Stimulated activated CD4-positive, alpha-beta T cell treated with anti-CD3 and anti-CD28 coated beads, Interleukin-1b, Interleukin-23, amount 100 ng/mL, for 1 hour (primary cell): ENCODE measurements at places on chromosomes 12 and 14.

- DNase-seq = no peak
These were observed 78.1 kb downstream of the C14orf132 start for GRCh38 chr14:96117101-96117897.

DNA sequence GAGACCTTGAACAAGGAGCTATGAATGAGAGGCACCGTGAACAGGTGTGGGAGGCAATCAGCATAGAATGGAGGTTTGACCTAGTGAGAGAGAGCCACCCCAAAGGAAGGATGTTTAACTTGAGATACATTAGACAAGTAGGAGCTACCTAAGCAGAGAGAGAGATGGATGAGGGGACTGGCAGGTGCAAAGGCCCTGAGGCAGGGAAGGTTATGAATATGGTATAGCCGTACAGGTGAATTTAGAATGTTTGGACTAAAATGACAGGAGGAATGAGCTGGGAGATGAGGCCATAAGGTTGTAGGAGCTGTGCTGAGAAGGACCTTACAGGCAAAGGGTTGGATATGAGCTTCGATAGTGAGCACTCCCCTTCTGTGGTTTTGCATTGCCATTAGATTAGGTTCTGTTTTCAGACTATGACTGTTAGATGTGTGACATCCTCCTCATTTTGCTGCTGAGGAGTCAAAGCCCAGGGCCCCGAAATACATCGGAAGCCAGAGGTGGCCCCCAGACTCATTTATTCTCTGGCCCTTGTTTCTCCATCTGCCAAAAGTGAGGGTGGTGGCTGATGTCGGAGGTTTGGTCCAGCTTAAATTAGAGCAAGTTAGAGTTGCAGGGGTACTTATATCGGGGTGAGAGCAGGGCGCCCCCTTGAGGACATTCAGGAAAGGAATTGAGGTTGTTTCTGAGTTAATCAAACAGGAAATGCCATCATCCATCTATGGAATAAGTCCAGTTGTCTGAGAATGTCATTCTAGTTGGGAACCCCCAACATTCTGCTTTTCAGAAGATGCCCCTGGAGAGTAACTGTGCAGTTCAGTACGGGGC, 29.4 kb downstream of the SLC24A4 start:
- DNase-seq = no peak

DNA sequence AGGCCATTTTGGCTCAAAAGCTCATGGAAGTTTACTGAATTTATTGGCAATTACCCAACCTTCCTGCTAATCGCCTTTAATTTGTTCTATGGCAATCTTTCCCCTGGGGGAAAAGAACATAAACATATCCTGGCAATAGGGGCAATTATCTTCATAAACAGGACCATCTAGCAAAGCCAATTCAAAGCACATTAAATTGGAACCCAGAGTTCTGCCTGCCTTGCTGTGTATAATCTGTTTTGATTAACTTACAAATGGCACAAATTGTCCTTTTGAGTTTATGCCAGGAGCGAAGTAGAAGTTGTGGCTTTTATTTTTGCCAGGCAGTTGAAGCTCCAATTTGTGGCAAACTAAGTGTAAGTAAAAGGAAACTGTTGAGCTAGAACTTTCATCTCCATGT, 68.6 kb downstream of the C12orf50 start:
- DNase-seq = no peak

DNA sequence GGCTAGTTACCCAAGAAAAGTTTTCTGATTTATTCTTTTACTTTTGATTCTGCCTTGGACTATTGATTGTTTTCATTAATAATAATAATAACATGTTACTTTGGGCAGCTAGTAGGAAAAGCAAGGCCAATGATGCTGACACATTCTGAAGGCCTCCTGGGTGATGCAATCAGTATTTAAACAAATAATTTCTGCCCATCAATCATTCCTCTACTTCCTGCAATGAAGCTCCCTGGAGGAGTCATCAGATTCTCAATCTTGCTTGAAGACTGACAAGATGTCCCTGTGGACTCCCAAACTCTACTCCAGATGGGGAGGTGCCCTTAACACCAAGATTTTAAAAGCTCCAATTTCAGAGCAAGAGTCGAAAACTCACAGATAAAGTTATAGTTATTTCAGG, at the start of gene SPX:
Gene SPX (plus strand): TSS at position 244 of the 400 bp plus-strand sequence. CDS start 177 bp downstream, outside the sequence.
- DNase-seq = no peak

DNA sequence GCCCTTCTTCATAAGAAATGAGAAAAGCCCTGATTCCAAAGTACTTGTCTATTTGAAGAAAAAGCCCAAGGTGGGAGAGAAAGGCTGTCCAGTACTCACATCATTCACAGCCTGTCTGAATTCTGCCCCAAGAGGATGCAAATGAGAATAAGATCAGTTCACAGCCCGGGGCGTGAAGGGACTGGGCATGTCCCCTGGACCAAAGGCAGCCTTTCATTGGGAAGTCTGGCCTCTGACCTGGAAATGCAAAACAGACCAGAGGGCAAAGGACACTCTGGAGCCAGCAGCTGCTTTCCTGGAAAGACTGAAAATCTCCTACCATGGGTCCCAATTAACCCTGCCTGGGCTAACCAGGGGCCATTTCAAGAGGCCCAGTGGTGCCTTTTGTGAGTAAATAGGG, 191.2 kb upstream of the PELI2 start:
- no peak for DNase-seq

- DNase-seq = no peak
These were observed 39.5 kb upstream of the NT5DC3 start for GRCh38 chr12:103880299-103881142.

- DNase-seq = no peak
These were observed 28.7 kb upstream of the CCND2 start for GRCh38 chr12:4244868-4245267.

GRCh38 chr14:74140374-74140850, 55.7 kb downstream of the LIN52 start:
- DNase-seq = no peak

DNA sequence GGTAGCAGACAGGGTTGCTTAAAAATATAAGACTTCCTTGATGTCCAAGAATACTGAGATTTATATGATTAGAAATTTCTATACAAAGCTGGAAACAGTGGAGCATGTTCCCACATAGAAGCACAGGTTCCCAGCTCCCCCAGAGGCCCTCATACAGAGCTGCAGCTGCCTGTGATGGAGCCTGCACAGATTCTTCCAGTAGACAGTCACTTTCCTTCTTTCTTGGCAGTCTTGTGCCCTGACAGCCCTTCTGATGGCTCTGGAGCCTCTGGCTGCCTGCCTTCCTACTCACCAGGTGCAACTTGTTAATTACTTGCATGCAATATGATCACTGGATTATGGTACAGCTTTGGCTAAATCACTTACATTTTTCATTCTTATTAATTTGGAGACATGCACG, 44.4 kb downstream of the BICD1 start:
- no peak for DNase-seq

GRCh38 chr14:100033347-100034075, 31.7 kb upstream of the EVL start:
- DNase-seq = no peak

- DNase-seq = no peak
These were observed 1.1 kb downstream of the LGALS3 start for GRCh38 chr14:55130196-55130550.

- DNase-seq = no peak
These were observed 7.1 kb downstream of the SCNN1A start for GRCh38 chr12:6367969-6368892.

- no peak for DNase-seq
These were observed 148.7 kb downstream of the DYRK2 start for GRCh38 chr12:67797185-67797741.

DNA sequence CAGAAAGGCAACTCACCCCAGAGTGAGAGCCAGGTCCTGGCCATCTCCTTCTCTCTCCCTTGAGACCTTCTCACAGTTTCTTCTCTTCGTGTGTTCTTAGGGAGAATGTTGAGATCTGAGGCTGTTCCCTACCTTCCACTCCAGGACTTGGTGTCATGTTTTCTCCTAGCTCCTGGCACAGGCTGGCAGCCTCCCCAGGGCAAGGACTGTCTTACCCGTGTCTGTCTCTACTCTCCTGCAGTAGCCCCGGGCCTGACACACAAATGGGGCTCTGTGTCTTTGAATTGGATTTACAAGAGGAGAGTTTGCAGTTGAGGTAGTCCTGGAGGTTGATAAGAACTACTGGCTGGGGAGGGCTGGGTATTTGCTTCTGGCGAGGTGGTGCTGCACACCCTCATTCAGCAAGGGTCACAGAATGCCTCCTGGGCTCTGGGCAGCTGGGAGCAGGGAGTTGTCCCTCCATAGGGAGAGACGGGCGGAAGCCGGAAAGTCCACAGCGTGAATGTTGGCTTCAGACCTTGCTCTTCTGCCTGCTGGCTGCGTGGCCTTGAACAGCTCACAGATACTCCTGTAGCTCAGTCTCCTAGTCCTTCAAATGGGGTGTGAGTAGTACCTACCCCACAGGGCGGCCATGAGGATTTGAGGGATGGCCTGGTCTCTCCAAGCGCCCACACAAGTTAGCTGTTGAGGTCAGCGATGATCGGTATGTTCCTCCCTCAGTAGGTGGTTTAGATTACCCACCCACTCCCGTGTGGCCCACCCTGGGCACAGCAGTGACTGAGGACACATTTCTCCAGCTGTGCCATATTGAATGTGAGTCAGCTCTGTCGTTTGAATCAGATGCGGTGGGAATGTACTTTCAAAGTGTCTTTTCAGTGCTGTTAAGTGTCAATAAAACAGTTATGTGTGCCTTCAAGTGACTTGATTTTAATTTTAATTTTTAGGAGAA, 10.2 kb downstream of the EP400 start:
- DNase-seq = no peak

DNA sequence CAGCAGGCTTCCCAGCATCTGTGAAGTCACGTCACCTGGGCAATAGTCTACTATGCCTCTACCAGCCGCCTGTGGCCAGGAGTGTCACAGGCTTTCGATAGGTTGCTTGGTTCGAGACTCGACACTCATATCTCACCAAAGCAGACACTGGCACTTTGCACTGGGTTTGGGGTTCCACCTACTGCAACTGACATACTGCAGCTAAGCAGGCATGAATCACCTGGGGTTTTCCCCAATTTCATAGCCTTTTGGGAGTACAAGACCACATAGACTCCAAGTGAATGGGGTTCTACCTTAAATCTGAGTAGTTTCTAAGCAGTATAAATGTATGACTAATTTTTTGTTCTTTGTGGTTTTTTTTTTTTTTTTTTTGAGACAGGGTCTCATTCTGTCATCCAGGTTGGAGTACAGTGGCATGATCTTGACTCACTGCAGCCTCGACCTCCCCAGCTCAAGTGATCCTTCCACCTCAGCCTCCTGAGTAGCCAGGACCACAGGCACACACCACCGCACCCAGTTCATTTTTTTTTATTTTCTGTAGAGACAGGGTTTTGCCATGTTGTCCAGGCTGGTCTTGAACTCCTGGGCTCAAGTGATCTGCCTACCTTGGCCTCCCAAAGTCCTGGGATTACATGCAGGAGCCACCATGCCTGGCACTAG, 32.1 kb downstream of the DMAC2L start:
- peak; percentile 20 for DNase-seq

DNA sequence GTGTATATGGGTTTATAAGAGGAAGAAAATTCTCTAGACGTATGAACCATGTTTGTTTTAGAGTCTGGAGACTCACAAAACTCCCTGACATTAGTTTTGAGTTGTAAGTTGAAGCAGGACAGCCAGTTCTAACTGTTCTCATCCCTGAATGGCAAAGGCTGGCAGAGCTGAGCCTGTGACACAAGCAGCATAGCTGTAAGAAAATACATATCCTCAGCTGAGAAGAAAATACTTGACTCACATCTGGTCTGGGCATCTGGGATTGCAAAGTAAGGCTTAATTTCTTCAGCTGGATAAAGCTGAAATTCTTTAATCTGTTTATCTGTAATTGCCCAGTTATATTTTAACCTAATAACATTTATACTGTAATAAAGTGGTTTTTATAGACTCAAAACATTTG, 156.3 kb downstream of the PELI2 start:
- DNase-seq = no peak

DNA sequence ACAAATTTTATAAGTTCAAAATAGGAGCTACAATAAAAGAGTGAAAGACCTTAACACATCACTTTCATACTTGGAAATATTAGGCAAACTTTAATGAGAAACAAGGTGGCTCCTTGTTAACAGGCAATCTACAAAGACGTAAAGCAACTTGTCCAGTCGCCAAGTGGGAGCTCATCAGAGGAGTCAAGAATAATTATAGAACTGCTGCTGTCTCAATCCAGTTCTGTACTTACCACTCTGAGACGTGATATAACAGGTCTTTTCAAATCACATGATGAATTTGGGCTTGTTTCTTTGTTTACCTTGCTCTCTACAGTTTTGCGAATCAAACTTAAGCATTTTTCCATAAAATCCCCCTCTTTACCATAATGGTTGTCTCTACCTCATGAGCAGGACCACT, 3.6 kb downstream of the YBX3 start:
- no peak for DNase-seq

DNA sequence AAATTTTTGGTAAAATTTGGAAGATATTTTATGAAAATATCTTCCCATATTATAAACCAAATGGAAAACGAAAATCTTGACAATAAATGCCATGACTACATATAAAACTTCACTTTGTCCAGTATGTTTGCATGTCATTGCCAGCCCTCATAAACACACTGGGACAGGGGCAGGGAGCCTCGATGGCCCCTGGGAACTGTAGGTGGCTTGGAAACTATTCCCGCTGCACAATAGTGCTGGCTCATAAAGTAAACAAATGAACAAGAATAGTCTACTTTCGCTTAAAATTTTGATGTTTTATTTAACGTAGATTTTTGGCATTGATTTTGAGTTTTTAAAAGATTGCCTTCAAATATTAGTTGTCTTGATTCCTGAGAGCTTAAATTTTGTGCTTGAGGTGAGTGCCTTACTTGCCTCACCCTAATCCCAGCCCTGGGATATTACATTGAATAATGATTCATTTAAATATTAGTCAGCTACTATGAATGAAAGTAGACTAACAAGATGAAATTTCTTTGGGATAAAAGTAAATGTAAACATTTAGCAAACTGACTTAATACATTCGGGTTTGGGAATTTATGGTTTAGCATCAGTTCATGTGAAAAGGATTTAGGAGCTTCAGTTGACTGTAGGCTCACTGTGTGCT, 74.0 kb upstream of the PKP2 start:
- DNase-seq = no peak

DNA sequence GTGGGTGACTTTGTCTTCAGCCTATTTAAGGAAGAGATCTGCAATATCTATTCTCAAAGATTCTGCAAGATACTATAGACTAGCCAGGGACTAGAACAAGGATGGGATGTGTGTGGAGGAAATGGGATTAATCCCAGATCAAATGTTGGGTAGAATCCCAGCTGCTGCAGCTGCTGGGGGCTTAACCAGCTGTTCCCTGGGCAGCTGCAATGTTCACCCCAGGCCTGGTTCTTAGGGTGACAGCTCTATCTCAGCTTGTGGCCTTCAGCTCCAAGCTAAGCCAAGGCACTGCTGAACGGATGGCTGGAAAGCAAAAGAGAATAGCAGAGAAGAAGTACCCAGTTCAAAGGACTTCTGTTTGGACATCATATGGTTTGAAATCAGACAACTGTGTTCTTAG, 10.0 kb upstream of the RHEBL1 start:
- no peak for DNase-seq
